ENCODE measurements at places on chromosomes 6 and 20.

DNA sequence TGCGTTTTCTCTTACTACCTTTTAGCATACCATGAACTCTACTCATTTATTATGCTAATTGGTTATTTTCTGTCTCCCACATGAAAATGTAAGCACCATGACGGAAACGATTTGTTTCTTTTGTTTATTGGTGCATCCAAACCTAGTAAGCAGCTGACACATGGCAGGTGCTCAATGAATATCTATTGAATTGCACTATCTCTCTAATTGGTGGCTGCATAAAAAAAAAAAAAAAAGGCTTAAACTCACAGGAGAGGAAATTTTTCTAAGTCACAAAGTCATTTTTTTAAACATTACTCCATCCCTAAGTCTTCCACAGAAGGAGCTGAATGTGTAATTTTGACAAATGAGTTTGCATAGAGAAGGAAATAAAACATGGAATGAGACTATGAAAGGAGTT lies 608.4 kb downstream of the PTPRT start:
- no peak for DNase-seq

DNA sequence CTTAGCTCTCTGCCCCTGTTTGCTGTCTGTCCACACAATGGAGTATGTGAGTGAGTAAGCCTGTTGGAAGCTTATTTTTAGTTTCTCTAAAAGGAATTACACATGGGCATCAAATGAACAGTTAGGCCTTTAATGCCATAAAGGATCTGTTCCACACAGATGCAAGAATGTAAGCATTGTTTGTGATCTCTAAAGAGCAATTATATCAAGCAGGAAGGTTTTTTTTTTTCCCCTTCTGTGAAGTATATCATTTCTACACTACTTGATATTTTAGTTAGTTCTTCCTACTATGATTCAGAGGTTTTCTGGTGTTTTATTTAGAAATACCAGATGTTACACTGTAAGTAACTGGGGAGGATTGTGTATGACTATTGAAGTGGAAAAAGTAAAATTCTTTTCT lies 627.5 kb downstream of the COL12A1 start:
- DNase-seq: no peak

DNA sequence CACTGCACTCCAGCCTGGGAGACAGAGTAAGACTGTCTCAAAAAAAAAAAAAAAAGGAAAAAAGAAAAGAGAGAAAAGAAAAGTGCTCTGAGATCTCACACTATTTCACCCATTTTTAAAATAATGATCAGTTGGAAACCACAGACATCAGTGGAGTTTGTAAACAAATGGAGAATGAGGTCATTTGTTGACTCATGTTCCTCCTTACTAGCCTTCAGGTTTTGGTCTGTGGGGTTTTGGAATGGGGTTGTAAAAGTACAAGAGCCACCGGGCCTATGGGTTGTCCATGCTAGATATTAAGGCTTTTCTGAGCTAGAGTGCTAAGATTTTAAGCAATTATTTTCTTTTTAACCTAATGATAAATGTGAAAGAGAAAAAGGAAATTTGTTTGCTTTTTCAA lies 104.4 kb upstream of the PRL start:
- no peak for DNase-seq

DNA sequence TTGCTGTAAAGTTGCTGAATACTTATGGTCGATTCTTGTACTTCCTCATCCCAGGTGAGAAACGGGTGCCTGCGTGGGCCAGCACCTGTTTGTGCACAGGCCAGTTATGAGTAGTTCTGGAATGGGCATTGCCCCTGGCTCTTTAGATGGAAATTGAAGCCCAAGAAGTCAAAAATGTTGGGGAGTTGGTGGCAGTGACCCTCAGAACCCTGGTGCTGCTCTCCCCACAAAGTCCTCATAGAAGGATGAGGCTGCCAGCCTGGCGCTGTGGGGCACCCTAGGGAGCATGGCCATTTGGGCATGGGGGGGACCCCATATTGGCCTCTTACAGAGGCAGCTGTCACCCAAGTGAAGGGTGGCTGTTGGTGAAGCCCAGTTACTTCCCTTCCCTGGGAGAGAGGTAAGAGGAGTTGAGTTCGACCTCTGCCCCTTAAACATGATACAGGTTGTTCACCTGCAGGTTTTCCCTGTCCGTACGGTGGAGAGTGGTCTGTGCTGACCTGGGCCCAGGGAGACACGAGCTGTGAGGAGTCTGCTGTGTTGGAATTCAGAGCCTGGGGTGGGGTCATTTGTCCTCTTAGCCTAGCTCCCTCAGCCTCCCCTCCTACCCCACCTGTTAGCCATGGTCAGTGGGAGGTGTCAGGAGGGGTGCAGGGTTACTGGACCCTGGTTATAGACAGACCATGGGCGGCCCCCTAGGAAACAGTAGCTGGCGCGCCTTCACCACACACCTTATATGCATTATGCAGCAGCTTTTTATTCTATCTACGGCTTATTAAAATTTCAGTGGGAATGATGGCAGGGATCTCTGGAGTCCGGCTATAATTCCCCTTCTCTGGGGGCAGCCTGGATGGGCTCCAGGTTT lies 4.9 kb downstream of the HMGA1 start:
- no peak for DNase-seq

DNA sequence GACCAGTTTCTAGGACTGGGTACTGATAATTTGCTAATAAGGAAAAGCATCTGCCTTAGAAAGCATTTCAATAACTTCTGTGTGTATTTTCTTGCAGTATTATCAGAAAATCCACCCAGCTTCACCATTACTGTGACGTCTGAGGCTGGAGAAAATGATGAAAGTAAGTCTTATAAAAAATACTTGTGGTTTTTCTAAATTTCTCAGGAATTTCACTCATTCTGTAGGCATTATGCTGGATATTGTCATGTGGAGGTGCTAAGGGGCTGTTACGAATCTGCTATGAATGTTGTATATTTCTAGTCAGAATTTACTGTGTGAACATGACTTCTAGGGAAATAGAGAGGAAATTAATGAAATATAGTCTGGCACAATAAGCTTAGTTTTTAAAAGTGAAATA lies 8.9 kb downstream of the RWDD1 start:
- DNase-seq: no peak

- DNase-seq: no peak
Measured at GRCh38 chr6:24935366-24936152, at the start of gene RIPOR2. TSS of gene RIPOR2 (minus strand) at chr6:24935960. CDS start at chr6:24935898, 62 bp downstream.

DNA sequence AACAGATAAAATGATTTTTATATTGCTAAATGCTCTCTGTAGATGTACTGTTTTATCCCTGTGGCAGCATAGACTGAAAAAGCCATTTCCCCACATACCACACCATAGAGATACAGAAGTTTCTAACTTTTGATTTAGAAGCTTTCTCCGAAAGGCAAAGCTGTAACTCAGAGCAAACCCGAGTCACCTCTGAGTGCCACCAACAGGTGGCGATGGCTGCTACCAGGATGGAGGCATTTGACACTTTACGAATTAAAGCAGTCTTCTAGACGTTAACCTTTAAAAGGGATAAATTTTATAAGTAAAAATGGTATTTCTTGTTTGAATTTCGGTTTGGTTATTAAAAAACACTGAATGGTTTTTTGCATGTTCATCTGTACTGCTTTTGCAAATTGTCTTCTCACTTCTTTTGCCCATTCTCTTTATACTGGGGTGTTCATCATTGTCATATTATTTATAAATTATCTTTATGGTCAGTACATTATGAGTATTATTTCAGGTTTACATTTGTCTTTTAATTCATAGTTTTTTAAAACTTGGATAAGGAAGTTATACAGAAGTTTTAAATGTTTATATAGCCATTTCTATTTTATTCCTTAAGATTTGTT lies 201.0 kb upstream of the CEP162 start:
- no peak for DNase-seq

DNA sequence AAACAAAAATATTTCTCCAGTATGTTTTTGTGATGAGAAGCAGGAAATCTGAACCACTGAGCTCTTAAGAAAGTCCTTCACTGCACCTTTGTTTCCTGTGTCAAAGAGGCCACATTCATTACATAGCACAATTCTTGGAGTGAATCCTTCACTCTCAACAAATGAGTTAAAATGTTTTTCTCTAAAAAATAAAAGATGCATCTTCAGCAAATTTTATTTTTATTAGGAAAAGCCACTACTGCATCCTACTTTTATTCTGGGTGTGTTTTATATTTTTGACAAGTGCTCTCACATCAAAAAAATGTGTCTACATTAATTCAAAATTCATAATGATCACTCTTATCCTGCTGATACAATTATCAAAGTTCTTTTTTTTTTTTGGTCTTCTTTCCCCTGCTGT lies 76.3 kb downstream of the PLCB4 start:
- DNase-seq: no peak

- no peak for DNase-seq
Measured at GRCh38 chr6:47759364-47759763, 22.5 kb upstream of the OPN5 start.

GRCh38 chr6:132310921-132311320 lies 90.4 kb downstream of the MOXD1 start:
- no peak for DNase-seq

- DNase-seq: no peak
Measured at GRCh38 chr6:35145757-35146156, 4.6 kb upstream of the TCP11 start.

DNA sequence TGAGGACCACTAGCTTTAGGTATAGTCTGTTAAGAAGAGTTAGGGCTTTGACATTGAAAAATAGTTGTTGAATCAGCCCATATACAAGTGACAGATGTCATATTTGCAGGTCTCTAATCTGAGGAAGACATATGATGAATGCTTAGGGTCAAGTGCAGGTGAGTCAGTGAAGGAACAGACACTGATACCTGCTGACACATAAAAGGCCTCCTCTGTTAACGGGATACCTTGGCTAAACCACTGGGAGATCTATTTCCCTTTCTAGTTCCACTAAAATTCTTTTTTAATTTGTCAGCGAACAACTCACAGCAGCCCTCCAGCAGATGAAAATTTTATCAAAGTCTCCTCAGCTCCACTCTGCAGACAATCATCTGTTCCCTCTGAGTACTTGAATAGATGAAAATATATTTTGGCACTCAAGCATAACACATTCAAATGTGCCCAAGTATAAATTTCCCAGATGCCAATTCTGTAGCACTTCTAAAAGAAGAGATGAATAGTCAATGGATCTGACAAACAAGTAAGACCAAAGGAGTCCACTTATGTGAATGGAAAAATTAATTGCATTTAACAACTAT lies 154.0 kb downstream of the KIF16B start:
- DNase-seq: no peak

- DNase-seq: no peak
Measured at GRCh38 chr6:22878706-22879105, 309.3 kb downstream of the HDGFL1 start.

DNA sequence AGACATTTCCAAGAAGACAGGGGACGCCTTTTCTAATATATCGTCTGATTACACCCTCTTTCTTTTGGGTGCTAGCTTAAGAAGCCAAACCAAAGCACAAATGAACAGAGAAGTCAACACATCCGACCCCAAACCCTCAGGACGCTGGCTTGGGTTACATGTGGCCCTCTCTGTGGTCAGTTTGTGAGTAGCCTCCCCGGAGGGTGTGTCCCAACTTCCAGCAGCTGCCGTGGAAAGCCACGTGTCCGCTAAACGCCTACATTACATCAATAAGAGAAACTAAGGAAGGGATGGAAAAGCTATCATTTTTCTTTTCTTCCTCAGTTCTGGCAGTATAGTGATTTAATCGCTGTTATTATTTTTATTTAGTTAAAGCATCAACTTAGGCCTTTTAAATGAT lies 487 bp upstream of the BMP6 start:
- no peak for DNase-seq

GRCh38 chr6:77879527-77879926 lies 226.7 kb downstream of the MEI4 start:
- no peak for DNase-seq

DNA sequence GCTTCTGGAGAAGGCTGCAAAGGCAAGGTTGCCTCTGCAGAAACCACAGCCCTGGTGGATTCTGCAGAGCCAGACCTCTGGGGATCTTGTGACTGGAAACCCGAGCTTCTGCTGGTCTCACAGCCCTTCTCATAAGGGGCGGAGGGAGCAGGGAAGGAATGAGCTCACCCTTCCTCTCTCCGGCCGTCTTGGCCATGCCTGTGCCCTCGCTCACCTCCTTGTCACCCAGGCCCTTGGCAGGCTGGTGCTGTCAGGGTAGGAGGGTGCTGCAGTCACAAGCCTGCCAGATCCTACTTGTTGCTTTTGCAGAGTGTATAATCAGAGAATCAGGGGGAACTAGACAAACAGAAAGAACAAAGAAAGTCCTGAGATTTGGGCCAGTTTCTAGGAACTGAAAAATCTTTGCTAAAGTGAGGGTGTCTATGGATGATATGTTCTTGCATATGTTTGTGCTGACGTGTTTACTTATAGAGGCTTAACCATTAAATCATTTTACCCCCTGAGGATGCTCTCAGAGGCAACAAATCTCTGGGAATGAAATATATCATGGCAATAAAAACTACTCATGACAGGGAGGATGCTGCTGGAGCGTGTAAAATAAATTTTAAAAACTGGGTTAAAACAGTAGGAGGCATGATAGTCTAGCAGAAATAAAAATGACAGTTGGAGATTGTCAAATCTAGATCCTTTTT lies 244.9 kb upstream of the SOX4 start:
- DNase-seq: no peak

GRCh38 chr20:63284083-63284440 lies 8.9 kb upstream of the COL20A1 start:
- no peak for DNase-seq

GRCh38 chr6:140871911-140872310 lies 1260.8 kb upstream of the GJE1 start:
- DNase-seq: no peak

- DNase-seq: no peak
Measured at GRCh38 chr6:133804265-133804664, 84.6 kb upstream of the TCF21 start.

GRCh38 chr6:11538052-11538818 lies 686 bp downstream of the TMEM170B start:
- DNase-seq: no peak

GRCh38 chr6:741410-742339 lies 48.7 kb upstream of the EXOC2 start:
- DNase-seq: no peak

DNA sequence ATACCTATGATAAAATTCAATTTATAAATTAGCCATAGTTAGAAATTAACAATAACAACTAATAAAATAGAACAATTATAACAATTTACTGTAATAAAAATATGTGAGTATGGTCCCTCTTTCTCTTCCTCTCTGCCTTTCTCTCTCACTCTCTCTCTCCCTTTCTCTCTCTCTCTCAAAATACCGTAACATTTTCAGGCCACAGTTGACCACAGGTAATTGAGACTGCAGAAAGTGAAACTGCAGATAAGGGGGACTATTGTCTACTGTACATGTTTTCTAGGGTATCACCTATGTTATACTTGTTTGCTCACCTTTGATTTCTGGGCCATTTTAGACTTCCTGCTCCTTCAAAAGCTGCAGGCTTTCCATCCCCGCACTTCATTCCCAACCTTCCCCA lies 46.8 kb downstream of the LY86 start:
- no peak for DNase-seq

Measured in hematopoietic multipotent progenitor cell treated with erythropoietin and hydrocortisone succinate and interleukin-3 and kit ligand, for 17 days (in vitro differentiated cells).